ENCODE measurements at places on chromosomes 1 and 21. TPM values are rescaled to one million over a fixed set of nuclear protein-coding genes. Genes with fewer than 3 reads are reported as not detected.

The CYP4A22 gene
- total RNA-seq = not detected

The TMPRSS15 gene
- not detected for total RNA-seq

The DNASE2B gene
- 0.16 TPM for total RNA-seq

The CFHR5 gene
- total RNA-seq = not detected

The LSS gene
- 52.7 TPM for total RNA-seq

The HORMAD1 gene
- total RNA-seq = 0.78 TPM

The OR2T2 gene
- not detected for total RNA-seq

The LRRIQ3 gene
- 1.9 TPM for total RNA-seq

DNA sequence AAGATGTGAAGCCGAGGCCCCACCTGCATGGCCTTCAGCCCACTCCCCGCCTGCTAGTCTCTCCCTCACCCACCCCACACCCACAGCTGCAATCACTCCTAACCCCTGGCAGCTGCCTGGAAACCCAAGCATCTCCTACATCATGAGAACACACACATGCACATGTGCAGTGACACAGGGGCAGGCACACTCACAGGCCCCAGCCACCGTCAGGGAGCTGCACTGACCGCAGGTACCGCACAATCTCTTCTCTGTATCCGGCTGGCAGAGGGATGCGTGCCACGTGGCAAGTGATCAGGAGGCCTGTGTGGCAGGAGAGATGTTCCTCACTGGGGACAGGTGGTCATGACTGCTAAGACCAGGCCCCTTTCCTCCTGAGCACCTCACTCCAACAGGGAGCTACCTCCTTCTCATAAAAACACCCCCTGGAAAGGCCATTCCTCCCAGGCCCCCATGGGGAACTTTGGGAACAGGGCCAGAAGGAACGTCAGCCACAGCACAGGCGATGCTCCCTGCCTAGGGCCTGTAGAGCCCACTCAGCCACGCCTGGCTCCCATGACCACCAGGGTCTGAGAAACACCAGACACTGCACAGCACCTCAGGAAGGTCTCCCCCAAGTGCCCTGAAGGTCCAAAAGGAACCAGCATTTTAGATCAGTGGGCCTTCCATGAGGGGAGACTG is 6.0 kb downstream of the LSS start:
- DNase-seq = no peak

DNA sequence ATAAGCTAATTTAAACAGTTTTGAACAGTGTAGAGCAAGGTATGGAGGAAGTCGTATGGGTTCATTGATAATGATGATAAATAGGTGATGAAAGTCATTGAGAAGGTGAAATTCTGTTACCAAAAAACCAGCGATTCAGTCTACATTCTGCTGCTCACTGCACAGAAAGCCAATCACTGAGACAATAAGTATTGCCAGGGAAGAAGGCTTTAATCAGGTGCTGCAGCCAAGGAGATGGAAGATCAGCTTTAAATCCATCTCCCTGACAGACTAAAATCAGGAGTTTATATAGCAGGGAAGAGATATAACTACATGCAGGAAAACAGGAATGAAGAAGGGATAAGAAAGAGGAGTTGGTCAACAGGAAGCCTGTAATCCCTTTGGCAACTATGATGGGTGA is 361.3 kb upstream of the C1orf174 start:
- DNase-seq = no peak

DNA sequence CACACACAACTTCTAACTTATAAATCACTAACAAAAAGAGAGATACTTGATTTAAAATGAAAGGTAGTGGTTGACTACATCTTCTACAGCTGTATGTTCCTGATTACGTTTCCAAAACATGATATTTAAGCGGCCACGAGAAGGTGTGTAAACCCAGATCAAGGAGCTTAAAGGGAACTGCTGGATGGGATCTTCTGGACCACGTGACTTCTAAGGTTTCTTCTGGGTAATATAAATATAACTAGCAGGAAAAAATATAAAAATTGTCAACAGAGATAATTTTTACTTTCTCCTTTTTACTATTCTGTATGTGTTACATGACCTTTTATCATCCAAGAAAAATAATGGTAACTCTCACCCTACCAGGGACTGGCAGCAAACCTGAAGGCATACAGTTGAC is 66.2 kb downstream of the TTLL7 start:
- no peak for DNase-seq

GRCh38 chr1:76807543-76808260 is 59.6 kb upstream of the ST6GALNAC5 start:
- no peak for DNase-seq

GRCh38 chr1:118204648-118205047 is 19.6 kb upstream of the SPAG17 start:
- no peak for DNase-seq

DNA sequence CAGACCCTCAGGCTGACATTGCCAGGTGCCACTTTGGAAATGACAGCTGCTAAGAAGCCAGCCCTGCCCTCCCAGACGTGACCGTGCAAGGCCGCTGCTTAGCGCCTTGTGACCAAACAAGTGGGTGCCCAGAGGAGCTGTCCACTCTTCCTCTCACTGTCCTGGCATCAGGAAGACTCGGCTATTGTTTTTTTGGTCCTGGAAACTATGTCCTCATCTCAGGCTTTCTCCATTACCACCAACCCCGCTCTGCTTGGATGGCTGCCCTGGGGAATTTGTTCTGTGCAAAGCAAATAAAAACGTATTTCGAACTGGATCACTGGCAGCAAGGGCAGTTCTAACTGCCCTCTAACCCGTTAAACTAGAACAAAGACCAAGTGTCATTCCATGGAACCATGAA is 13.7 kb upstream of the TENT5C start:
- no peak for DNase-seq

GRCh38 chr1:33268927-33269610 is 12.8 kb downstream of the ZNF362 start:
- DNase-seq = no peak

- no peak for DNase-seq
Observed at GRCh38 chr21:27633631-27634030, 666.7 kb upstream of the ADAMTS5 start.

- no peak for DNase-seq
Observed at GRCh38 chr1:229224308-229224707, 46.6 kb upstream of the RAB4A start.

GRCh38 chr21:15686506-15686905 is 43.3 kb upstream of the USP25 start:
- DNase-seq = no peak

DNA sequence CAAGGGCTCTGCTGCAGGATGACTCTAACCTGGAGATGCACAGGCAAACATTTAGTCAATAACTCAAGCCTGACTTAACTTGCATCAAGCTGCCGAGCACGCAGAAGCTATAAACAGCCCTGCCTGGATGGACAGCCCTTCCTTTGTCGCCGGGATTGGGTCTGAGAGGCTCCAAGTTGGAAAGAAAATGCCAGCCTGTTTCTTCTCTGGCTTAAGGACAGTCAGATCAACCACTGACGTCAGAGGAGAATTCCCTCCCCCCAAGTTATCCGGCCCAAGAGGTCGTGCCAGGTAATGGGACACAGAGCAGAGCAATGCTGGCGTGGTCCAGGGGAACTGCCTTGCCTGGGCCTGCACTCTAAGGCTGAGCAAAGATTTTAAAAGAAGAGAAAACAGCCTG is 27.1 kb upstream of the LRRC38 start:
- no peak for DNase-seq

DNA sequence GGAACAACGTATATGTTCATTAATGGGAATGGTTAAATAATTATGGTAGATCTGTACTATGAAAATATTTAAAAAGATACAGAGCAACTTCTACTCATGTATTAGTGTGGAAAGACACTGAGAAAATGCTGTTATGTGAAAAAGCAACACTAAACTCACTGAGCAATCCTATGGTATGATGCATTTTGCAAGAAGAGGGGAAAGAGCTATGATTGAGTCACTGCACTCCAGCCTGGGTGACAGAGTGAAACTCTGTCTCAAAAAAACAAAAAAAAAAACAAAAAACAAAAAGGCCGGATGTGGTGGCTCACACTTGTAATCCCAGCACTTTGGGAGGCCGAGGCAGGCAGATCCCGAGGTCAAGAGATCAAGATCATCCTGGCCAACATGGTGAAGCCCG is 44.4 kb downstream of the ATP5PO start:
- no peak for DNase-seq

DNA sequence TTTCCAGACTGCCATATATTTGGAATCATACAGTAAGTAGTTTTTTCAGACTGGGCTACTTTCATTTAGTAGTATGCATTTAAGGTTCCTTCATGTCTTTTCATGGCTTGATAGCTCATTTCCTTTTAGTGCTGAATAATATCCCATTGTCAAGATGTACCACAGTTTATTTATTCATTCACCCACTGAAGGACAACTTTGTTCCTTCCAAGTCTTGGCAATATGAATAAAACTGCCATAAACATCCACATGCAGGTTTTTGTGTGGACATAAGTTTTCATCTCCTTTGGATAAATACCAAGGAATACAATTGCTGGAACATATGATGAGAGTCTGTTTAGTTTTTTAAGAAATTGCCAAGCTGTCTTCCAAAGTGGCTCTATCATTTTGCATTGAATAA is 366.4 kb upstream of the NFIA start:
- DNase-seq = no peak

GRCh38 chr1:116346943-116347673 is 25.9 kb upstream of the ATP1A1 start:
- no peak for DNase-seq

DNA sequence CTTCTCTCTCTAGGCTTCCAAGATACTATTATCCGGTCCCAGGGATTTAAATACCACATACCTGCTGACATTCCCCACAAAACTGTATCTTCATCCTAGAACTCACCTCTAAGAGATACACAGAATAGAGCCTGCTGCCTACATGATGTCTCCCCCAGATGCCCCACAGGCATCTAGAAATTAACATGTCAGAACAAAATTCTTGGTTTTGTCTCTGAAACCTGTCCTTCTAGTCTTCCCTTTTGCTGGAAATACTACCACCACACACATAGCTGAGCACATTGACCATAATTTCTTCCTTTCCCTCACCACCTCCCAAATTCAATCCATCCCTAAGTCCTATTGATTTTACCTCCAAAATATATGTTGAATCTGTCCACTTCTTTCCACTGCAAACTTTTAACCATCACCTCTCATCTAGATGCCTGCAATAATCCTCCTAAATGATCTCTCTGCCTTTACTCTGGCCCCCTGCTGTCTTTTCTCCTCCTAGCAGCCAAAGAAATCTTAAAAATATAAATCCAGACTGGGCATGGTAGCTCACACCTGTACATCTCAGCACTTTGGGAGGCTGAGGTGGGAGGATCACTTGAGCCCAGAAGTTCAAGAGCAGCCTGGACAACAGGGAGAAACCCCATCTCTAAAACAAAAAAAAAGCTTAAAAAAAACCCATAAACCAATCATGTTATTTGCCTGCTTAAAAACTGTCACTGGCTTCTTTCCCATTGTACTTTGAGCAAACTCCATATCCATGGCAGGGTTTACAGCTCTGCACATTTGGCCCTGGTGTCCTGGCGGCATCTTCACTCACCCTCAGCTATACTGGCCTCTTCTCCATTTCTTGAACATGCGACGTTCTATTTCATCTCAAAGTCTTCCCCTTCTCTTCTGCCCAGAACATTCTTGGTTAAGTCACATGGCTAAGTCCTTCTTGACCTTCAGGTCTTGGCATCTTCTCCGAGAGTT is 6.2 kb upstream of the FAM76A start:
- no peak for DNase-seq

DNA sequence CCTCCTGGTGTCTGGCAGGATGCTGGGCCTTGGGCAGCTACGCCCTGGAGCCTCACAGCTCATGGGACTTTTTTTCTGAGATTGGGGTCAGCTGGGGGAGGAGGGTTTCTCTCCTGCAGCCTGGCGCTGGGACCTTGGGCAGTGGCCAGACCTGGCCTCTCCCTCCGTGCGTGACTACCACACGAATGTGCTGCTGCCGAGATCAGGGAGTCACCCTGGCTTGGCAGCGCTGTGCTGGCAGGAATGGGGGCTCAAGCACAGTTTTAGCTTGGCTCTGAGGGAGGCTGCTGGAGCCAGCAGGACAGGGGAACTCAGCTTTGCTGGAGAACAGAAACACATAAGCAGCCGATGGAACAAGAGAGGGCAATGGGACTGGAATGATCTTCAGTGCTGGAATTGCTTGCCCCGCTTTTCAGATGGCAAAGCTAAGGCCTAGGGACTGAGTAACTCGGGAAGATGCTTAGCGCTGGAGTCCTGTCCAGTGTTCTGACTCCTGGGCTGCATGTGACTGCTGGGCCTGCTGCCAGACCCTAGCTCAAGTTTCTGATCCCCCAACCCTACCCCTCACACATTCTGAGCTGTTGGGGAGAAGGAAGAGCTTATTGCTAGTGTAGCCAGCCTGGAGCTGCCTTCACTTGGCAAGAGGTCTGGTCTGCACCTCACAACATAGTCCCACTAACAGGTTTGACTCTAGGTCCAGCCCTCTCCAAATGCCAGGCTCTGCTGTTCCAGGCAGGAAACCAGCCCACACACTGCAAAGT is 69.9 kb downstream of the NAV1 start:
- DNase-seq = no peak

All from occipital lobe (tissue), 3 donors.